ENCODE measurements at places on chromosomes 16 and 17. TPM values are rescaled to one million over a fixed set of nuclear protein-coding genes. Genes with fewer than 3 reads are reported as not detected.
A peak's percentile ranks its signal among the peaks of the same experiment; 100 is the strongest.

The SYNGR3 gene
- 0.57 TPM for total RNA-seq

The FOXC2 gene
- total RNA-seq, result 45.4 TPM

The KRT9 gene
- total RNA-seq, result not detected

The CORO6 gene
- total RNA-seq, result 9.9 TPM

The C1QL1 gene
- 1.3 TPM for total RNA-seq

The IGSF6 gene
- total RNA-seq, result 4.4 TPM

The TMED6 gene
- total RNA-seq, result 1.1 TPM

The TIGD7 gene
- total RNA-seq, result 9.8 TPM

The ZMYND15 gene
- total RNA-seq, result 2.1 TPM

The NGFR gene
- 55.7 TPM for total RNA-seq

- no peak overlapping the region for H3K27ac ChIP-seq
- no peaks in the 10 kb centered on the region for H3K36me3 ChIP-seq
- DNase-seq, result peak; percentile 67
- no peaks in the 10 kb centered on the region for H3K4me1 ChIP-seq
- H3K27me3 ChIP-seq, result no peaks in the 10 kb centered on the region
These were observed 13.7 kb upstream of the LGALS3BP start for GRCh38 chr17:78993241-78993956.

DNA sequence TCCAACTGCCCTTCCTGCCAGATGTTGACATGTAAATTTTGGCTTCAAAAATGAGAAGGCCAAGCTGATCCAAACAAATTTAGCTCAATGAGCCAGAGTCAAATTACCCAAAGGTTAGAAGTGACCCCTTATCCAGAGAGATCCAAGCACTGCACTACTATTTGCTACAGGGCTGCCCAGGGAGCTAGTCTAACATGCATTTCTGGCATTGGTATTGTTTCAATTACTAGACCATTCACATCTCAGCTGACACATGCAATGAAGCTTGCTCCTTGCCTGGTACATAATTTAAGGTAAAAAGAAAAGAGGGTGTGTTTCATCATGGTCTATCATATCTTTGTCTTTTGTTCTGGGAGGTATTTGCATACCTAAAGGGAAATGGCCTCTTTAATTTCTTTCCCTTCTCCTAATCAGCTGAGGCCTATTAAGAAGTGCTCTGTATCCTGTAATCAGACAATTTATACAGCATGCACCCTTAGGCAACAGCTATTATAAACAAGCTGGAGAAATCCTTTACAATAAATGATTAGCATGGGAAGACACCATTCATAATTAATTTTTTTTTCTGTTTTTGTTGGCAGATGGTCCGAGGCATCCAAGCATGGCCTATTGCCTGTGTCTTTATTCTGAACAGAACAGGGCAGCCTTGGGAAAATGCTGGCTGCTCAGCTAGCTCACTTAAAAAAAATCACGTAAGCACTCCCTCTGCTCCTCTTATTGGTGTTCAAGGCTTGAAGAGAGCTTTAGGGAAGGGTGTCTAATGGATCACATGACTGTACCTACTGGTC lies 161.5 kb upstream of the SALL1 start:
- no peaks in the 10 kb centered on the region for H3K27me3 ChIP-seq
- DNase-seq, result no peak
- H3K27ac ChIP-seq, result no peak overlapping the region
- H3K4me1 ChIP-seq, result no peaks in the 10 kb centered on the region
- no peak overlapping the region for H3K4me3 ChIP-seq

GRCh38 chr16:82625066-82625968 lies 1.5 kb upstream of the CDH13 start:
- H3K27ac ChIP-seq, result no peak overlapping the region
- H3K4me3 ChIP-seq, result no peak overlapping the region
- H3K36me3 ChIP-seq, result no peaks in the 10 kb centered on the region
- H3K4me1 ChIP-seq, result no peaks in the 10 kb centered on the region
- no peaks in the 10 kb centered on the region for H3K27me3 ChIP-seq

DNA sequence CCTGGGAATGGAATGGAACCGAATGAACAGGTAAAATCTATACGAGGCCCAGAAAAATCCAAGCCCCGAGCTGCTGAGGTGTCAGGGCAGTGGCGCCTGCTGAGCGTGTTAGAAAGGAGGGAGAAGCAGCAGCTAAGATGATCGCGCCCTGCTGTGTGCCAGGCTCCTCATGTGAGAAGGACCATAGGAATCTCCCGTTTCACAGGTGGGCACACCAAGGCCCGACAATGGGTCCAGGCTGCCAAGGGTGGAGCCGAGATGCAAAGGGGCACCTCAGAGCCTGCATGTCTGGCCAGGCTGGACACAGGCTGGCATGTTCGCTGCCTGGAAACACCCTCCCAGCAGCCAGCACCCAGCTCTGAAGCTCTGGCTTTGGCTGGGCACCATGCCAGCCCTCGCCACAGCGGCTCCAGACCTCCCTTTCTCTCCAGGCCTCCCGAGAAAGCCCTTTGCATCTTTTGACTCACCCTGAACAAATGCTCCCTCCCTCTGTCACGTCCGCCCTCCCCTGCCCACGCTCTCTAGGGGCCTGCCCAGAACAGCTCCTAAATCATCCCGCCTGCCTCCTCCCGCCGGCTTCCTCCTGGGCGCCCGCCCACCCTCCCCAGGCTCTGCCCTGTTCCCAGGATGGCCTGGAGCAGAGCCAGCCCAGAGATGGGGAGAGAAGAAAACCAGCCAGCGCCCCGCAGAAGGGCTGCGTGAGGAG lies 217.8 kb upstream of the GSE1 start:
- no peaks in the 10 kb centered on the region for H3K4me1 ChIP-seq
- no peak overlapping the region for H3K4me3 ChIP-seq
- no peaks in the 10 kb centered on the region for H3K27me3 ChIP-seq

- H3K27me3 ChIP-seq, result no peaks in the 10 kb centered on the region
- no peak overlapping the region for H3K27ac ChIP-seq
- H3K4me3 ChIP-seq, result no peak overlapping the region
- no peak for DNase-seq
- H3K36me3 ChIP-seq, result peaks cover 2% of the 10 kb centered on the region
- H3K4me1 ChIP-seq, result no peaks in the 10 kb centered on the region
These were observed 163.9 kb downstream of the ZFHX3 start for GRCh38 chr16:72884037-72884436.

- H3K4me1 ChIP-seq, result no peaks in the 10 kb centered on the region
- DNase-seq, result no peak
- H3K27me3 ChIP-seq, result no peaks in the 10 kb centered on the region
- no peak overlapping the region for H3K27ac ChIP-seq
- no peaks in the 10 kb centered on the region for H3K36me3 ChIP-seq
These were observed 29.9 kb downstream of the PLCG2 start for GRCh38 chr16:81808933-81809480.

DNA sequence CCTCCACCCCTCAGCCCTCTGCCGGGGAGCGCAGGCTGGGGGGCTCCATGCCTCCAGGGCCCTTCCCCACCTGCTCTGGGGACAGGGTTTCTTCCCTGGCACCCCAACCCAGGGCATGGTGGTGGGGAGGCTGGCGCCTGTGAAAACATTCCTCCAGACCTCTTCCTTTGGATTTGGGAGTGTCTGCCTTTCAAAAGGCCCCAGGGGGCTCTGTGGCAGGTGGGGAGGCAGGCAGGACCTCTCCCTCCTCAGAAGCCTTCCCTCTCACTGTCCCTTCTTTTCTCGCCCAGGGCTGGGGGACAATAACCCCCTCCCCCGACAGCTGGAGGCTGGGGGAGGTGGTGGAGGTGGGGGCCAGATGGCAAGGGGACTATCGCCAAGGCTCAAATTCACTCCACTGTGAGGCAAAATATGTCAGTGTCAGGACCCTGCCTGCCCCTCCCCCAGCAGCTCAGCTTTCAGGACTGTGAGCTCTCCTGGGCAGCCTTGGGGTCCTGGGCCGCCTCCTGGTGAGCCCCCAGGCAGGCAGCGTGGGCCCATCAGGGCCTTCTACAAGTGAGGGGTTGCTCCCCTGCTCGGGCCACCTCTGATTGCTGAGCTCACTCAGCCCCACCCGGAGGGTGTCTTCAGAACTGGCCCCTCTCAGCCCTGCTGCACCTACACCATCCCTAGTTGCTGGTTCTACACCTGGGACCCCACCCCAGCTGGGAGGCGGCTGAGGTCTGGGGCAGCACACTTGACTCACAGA lies 1.8 kb downstream of the CDH15 start:
- DNase-seq, result no peak
- no peaks in the 10 kb centered on the region for H3K36me3 ChIP-seq
- no peak overlapping the region for H3K4me3 ChIP-seq
- no peaks in the 10 kb centered on the region for H3K27me3 ChIP-seq
- H3K27ac ChIP-seq, result no peak overlapping the region

- H3K4me1 ChIP-seq, result peaks cover 41% of the 10 kb centered on the region
- DNase-seq, result peak; percentile 98
- no peaks in the 10 kb centered on the region for H3K36me3 ChIP-seq
- no peak overlapping the region for H3K4me3 ChIP-seq
- H3K27ac ChIP-seq, result peak overlapping the region; percentile 98
These were observed 2.5 kb upstream of the CCL2 start for GRCh38 chr17:34252444-34253138.

GRCh38 chr17:80529104-80529903 lies 15.3 kb upstream of the RPTOR start:
- no peaks in the 10 kb centered on the region for H3K4me1 ChIP-seq
- no peak for DNase-seq
- no peak overlapping the region for H3K4me3 ChIP-seq
- H3K27ac ChIP-seq, result no peak overlapping the region
- H3K36me3 ChIP-seq, result no peaks in the 10 kb centered on the region

GRCh38 chr17:49290690-49291359 lies 60.2 kb upstream of the PHOSPHO1 start:
- no peaks in the 10 kb centered on the region for H3K27me3 ChIP-seq
- peaks cover 2% of the 10 kb centered on the region for H3K36me3 ChIP-seq
- H3K27ac ChIP-seq, result no peak overlapping the region
- no peak for DNase-seq

DNA sequence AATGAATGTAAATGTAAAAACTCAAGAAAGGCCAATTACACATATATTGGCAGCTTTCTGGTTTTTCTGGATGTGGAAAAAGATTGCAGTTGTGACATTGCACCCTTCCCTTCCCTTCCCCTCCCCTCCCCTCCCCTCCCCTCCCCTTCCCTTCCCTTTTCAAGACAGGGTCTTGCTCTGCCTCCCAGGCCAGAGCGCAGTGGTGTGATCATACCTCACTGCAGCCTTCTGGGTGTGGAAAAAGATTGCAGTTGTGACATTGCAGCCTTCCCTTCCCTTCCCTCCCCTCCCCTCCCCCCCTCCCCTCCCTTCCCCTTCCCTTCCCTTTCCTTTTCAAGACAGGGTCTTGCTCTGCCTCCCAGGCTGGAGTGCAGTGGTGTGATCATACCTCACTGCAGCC lies 41.7 kb downstream of the PIK3R5 start:
- H3K4me1 ChIP-seq, result no peaks in the 10 kb centered on the region
- DNase-seq, result no peak
- H3K4me3 ChIP-seq, result no peak overlapping the region
- no peak overlapping the region for H3K27ac ChIP-seq
- H3K36me3 ChIP-seq, result no peaks in the 10 kb centered on the region

DNA sequence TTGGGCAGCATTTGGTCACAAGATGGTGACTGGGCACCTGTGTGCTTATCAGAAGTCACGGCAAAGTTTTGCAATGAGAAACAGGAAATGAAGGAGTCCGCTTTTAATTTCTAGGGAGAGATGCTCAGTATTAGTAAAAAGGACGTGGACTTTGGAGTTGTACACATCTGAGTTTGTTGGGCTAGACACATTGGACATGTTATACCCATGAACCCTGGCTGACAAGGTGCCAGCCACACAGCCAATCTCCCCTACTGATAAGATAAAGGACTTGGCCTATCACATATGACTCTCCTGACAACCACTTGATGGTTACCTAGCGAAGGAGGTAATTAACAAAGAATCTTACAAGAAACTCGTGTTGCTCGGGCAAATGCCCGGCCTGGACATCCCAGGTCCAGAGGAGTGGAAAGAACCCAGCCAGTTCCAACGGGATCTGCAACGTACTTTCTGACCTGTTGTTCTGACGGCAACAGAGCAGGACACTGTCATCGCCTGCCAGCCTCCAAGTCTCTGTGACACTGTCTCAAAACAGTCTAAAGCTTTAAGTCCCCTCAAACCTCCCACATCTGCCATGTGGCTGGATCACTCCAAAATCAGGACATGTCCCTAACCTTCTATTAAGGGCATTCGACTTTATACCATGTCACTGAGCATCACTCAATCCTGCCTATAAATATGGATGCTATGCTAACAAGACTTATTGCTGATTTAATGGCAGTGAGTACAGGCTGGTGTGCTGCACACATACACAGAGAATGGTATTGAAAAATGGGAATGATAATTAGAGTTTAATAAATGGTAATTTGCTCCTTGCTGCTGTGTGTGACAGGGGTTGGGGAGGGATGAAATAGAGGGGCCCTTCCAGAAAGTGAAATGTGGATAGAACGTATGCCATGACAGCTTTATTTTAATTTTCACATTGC lies 47.6 kb upstream of the LYRM9 start:
- no peak for DNase-seq
- H3K27ac ChIP-seq, result no peak overlapping the region
- no peak overlapping the region for H3K4me3 ChIP-seq

GRCh38 chr17:33014751-33015150 lies 23.1 kb downstream of the SPACA3 start:
- H3K4me3 ChIP-seq, result no peak overlapping the region
- DNase-seq, result no peak
- no peaks in the 10 kb centered on the region for H3K4me1 ChIP-seq

DNA sequence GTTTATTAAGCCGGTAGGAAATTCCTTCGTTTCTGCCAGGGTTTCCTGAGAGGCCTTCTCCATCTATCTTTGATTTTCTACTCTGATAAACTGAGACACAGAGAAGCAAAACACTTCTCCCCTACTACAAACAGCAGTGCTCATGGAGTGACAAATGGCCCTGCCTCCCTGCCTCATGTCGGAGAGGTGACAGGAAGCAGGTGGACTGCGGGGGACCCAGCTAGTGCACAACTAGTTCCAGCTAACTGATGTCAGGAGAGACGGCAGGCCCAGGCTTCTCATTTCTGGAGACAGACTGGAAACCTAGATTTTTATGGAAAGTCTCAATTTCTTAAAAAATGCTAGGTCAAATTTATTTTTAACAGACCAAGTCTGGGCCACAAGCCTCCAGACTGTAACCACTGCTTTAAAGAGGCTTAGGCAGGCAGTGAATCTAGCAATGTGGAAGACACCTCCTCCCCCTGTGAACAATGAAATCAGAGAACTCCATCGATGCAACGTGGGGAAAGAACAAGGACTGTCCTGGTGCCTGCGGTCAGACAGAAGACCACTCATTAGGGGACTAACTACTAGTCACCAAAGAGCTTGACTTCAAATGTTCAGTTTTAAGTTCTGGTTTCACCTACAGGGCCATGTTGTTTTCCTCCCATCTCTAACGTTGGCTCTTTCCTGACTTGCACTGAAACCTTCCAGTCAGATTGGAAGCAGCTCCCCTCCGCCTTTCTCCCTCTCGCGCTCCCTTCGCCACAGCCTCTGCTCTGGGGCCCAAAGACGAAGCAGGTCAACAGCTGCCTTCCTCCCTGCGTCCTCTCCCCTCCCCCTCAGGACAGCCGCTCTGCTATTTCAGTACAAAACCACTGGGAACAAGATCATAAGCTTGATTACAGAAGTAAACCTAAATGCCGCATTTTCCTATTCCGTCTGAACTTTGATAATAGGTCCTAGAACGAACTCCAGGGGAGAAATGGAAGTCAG lies 17.6 kb downstream of the GTF3C1 start:
- no peak for DNase-seq
- no peaks in the 10 kb centered on the region for H3K4me1 ChIP-seq
- H3K36me3 ChIP-seq, result peaks cover 3% of the 10 kb centered on the region

GRCh38 chr17:1729966-1730325 lies 5.4 kb downstream of the WDR81 start:
- H3K4me1 ChIP-seq, result no peaks in the 10 kb centered on the region
- H3K36me3 ChIP-seq, result peaks cover 1% of the 10 kb centered on the region
- H3K4me3 ChIP-seq, result no peak overlapping the region
- H3K27ac ChIP-seq, result no peak overlapping the region
- no peak for DNase-seq
- no peaks in the 10 kb centered on the region for H3K27me3 ChIP-seq
